ENCODE measurements at places on chromosomes 6 and 20.

DNA sequence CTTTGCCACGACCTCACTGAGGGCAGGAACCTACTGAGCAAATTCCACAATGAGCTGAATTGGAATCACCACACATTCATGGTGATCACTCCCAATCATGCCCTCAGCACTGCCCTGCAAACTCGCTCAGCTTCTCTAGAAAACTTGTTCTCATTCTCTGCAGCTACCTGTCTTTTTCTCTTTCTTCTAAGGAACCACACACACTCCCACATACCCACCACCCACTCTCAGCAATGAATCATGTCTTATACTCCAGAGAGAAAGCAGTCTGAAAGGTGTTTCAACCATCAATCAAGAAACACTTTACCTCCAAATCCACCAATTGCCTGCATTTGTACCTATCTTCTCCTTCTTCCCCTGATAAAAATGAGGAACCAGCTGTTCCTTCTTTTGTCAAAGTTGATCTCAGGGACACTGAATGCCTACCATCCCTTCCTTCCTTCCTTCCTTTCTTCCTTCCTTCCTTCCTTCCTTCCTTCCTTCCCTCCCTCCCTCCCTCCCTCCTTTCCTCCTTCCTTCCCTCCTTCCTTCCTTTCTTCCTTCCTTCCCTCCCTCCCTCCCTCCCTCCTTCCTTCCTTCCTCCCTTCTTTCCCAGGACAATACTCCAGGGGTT, 84.6 kb upstream of the SGK1 start:
- no peak for DNase-seq

- DNase-seq = no peak
These were observed 10.7 kb downstream of the EZR start for GRCh38 chr6:158808442-158808833.

DNA sequence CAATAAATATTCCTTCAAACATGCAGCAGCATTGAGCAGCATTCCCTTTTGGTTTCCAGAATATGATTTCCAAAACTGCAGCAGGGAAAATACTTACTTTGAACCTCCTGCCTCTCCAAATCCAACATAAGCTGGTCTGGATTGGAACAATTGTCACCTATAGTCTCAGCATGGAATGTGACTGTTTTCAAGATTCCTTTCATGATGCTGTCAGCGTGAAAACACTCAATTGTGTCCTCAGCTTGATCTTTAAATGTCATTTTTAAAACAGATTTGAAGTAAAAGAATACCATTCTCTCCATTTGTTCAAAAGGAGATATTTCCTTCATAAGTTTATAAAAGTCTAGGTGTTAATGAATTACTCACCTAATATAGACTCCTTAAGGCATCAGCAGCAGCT, 993.9 kb downstream of the EYS start:
- no peak for DNase-seq

GRCh38 chr6:93894521-93894920, 475.2 kb upstream of the EPHA7 start:
- no peak for DNase-seq

DNA sequence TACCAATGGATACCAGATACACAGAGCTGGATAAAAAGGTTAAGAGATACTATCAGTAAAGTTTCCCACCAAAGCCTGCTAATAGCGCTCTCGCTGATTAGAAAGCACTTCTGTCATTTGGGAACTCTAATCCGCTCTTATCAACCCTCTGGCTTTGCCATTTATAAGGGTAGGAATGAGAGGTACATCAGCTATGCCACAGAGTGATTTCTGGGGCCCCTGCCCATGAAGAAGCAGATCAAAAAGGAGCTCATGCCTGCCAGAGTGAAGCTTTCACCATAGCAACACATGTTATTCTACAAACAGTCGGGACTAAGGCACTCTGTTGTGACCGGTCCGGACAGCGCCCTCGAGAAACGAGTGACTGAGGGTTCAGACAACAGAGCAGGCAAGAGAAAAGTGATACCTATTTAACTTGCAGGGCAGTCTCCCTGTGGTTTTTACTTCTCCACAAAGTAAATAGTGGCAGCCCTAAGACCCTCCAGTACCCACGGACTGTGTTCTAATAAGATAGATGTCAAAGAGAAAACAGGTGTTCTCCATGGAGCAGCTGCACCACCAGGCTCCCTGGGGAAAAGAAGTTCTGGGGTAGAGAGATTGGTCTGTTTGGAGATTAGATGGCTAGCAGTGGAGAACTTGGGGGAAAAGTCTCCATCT, 5.6 kb downstream of the TRAM2 start:
- DNase-seq = no peak
